ENCODE measurements at places on chromosomes 2 and 18.

DNA sequence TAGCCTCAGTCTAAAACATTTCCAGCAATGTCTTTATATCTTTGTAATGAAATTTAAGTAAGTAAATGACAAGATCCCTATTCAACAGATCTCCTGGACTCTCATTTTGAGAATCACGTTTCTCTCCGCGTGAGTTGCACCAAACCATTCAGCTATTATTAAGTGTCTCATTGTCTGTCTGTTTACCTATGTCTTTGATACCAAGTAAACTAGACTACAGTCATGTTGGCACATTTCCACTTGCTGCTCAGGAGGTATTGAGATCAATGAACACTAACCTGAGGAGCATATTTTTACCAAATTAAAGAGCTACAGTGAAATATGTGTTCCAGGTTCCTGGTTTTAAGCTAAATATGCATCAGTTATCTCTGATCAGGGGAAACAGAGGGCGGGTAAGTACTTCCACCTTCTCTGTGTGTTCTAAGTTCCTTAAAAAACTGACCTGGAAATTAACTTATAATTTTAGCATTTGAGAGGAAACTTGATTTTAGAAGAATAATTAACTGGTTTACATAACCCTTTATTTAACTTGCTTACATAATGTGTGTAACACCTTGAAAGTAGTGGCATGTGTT is 125.8 kb downstream of the OSBPL6 start:
- no peak for DNase-seq

GRCh38 chr2:217299590-217299989 is 439.7 kb upstream of the TNP1 start:
- DNase-seq: no peak

GRCh38 chr18:71028285-71028762 is 739.5 kb downstream of the SOCS6 start:
- DNase-seq: no peak

DNA sequence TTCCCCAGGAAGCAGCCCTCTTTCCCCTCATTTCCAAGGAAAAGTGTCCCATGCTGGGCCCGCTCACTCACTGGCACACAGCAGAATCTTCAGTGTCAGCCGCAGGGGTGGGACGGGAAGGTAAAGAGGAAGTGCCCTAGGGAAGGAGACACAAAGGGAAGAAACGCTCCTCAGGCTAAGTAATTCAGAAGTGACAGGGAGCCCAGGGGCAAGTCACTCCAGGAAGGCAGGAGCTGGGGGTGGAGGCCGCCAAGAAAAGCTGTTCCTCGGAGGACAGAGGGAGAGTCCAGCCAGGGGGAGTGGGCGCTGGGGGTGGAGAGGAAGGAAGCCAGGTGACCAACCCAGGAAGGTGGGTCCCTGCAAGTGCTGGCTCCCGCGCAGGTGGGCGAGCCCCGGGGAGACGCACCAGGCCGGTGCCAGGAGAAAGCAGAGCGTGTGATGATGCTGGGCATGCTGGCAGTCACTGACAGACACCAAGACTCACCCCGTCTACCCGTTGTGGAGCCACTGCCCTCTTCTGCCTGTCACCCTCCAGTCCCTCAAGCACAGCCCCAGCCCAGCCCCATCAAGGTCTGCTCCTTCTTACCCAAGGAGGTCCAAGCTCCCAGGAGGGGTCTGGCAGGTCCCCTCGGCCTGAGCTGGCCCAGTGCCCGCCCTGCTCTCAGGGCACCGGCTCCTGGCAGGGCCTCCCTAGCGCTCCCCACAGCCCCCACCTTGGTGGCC is 21.7 kb downstream of the HDAC4 start:
- DNase-seq: no peak

GRCh38 chr18:10851824-10852319 is 297.5 kb downstream of the PIEZO2 start:
- DNase-seq: peak; percentile 49

DNA sequence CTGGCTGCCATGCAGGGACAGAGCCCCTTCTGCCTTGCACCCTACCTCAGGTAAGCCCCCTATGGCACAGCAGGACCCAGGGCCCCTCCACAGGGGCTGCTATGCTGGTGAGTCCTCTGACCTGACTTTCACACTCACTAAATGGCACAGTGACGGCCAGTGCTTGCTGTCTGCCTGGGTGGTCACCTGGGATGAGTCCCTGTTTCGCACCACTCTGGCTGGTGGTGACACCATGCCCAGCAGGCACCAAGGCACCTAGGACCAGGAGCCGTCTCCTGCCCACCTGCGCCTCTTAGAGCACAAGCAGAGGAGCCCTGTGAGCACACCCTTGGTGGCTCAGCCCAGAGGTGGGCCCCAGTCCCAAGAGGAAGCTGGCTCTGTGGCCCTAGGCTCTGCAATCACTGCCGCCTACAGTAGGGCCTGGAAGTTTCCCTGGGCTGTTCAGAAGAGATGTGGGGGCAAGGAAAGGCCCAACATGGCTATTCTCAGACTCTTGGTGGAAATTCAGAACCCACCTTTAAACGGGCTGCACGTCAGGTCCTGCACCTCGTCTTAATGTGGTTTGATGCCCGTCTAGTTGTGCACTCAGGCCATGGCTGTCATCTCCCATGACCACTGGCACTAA is 96.0 kb downstream of the PLB1 start:
- no peak for DNase-seq

- no peak for DNase-seq
Observed at GRCh38 chr2:36185624-36186023, 170.0 kb upstream of the CRIM1 start.

GRCh38 chr2:18987016-18987415 is 371.4 kb downstream of the OSR1 start:
- no peak for DNase-seq

DNA sequence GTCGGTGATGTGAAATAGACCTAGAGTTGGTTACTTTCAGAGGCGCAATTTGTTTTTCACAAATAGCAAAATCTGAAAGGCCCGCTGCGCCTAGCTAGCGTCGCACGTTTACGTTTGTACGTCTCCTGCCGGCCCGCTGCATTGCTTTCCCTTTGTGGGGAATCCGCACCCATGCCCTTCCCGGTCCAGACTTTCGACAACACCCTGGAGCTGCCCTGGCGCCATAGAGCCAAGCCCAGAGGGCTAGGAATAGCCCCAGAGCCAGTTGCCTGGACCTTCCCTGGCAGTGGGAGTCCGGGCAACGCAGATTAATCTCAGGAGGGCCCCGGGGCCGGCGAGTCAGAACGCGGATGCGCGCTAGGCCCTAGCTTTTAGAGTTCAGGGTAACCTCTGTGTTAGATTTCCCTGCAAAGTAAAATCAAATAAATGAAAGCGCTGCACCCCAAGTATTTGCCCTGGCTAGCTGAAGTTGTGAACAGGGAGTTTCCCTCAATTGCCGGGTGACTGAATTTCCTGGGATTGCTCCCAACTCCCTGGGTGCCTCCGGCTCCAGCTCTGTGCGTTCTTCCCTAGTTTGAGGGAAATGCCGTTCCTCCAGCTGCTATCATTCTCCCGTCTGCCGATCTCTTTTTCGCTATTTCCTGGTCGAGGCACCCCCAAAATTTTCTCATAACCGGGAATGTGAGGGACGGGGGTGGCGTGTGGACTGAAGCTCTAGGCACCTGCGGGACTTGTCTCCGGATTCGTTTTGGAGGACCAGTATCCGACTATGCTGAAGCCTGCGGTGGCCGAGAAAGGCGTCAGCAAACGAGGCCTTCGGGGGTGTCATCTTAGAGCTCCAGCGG is 1.2 kb upstream of the EN1 start:
- DNase-seq: no peak

DNA sequence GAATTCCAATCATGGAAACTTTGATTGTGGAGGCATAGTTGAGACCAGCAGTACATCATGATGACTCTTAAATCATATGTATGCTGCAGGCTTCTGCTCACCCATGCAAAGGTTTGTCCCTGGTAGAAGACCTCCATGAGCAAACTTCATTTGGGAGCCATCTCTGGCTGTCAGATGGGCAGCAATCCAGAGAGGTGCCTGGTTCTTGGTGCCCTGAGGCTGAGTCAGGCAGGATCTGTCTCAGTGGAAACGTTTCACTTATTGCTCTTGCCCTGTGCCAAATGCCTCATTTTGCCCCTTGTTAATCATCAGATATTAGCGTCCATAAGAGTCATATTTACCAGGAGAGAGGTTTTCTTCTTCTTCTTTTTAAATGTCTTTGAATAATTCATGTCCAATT is 151.5 kb upstream of the CELF4 start:
- DNase-seq: no peak

DNA sequence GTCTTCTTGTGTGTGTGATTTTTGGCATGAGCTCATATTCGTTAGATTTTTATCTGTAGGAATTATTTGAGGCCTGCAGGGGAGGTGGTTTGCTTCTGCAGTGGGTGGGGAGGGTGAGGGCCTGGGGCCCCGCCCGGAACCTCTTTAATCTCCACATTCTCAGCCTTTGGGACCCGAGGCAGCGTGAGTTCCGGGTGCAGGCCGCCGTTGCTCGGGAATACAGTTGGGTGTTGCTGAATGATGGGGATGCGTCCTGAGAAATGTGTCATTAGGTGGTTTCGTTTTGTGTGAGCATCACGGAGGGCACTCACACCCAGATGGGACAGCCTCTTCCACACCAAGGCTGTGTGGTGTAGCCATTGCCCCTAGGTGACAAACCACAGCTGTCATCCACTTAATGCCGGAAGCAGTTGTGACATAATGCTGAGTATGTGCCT is 13.7 kb upstream of the GAL3ST2 start:
- DNase-seq: no peak

DNA sequence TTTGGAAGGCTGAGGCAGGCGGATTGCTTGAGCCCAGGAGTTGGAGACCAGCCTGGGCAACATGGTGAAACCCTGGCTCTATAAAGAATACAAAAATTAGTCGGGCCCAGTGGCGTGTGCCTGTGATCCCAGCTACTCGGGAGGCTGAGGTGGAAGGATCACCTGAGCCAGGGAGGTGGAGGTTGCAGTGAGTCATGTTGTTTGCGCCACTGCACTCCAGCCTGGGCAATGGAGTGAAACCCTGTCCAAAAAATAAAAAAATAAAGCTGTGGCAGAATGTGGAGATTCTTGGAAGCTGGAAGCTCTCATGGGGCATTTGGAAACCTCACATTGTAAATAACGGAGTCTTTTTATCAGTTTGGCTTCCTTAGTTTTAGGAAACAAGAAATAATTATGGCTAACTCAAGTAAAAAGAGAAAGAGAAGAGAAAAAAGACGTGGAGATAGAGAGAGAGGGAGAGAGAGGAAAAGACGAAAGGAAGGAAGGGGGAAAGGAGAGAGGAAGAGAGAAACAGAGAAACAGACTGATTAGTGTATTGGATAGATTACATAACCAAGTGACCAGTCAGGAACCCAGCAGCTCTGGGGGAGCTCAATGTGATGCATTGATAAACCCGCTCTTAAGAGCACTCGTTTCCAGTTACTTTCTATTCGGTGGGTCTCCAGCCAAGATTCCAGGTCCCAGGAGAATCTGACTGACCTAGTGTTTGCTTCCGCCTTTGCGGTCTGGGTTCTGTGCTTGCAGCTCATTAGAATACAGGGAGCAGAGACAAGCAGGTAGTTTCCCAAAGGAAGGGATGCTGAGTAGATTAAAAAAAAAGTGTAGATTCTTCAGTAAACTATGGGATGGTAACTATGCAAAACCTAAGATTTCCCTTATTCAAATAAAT is 1.1 kb upstream of the SPAST start:
- peak; percentile 35 for DNase-seq

DNA sequence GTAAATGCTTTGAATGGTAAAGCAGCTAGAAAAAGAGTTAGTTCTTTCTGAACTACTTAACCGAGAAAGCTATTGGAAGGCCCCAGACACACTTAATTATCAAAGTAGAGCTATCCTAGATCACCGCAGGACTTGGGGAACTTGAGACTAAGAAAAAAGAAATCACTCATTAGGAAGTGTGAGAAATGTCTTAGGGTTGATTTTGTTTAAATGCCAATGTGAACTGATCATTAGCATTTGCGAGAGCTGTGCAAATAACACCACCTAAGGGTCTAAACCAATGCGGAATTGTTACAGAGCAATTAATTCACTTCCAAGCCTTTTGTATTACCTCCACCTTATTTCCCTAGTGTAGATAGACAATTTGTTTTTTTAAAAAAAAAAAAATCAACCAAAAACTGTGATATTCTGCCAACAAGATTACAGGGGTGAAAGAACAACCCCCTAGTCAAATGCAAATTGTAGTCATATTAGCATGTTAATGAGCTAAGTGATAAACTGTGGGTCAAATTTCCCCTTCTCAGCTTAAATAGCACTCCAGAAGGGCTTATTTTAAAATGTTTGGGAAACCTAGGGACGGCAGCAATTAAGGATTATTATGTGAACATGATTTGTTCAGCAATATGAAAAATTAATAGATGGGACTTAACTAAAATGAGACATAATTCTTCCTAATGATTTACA is 246.2 kb upstream of the STON1 start:
- no peak for DNase-seq

DNA sequence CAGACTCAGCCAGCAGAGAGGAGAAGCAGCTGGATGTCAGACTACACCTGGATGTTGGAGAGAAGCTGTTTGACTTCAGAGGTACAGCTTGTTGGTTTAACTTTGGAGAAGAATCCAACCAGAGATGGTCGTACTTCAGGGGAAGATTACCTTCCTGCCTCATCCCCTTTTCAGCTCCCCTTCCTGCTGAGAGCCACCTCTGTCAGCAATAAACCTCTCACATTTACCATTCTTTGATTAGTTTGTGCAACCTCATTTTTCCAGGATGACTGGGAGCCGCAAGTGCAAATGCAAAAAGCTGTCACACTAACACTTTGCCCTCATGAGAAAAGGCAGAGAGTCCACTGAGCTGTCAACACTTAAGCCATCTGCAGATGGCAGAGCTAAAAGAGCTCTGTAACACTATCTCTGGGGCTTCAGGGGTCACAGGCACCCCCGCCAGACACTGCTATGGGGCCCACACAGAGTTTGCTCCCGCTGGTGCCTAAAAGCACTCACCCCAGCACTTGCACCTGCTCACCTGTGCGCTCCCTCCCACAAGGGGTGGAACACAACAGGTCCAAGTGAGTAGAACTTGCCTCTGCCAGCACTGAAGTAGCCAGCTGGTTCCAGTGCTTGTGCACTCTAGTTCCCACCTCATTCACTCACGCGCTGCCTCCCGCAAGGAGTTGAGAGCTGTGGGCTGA is 391.7 kb downstream of the METTL4 start:
- DNase-seq: no peak

DNA sequence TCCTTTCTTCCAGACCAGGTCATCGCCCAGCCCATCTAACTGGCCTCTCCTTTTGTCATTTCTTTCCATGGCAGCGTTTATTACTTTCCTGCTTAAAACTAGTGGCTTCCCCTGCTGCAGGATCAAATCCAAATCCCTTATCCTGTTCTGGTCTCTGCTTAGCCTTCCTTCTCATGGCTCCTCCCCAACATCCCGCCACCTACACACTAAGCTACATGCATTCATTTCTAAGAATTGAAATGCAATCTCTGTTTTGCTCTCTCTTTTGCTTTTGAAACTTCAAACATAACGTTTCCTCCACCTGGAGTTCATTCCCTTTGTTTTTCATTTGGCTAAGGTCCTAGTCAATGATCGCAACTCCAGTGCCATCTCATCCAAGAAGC is 18.0 kb upstream of the DPP4 start:
- no peak for DNase-seq

All from brain microvascular endothelial cell (primary cell).